Activated CD8-positive, alpha-beta T cell treated with anti-CD3 and anti-CD28 coated beads, Interleukin-2, amount 10 ng/mL, durations not matched to agents 7 days and 5 days (primary cell): ENCODE measurements at places on chromosomes 5 and 9. TPM values are rescaled to one million over a fixed set of nuclear protein-coding genes. Genes with fewer than 3 reads are reported as not detected.

Gene PCDHA1
- total RNA-seq = not detected

DNA sequence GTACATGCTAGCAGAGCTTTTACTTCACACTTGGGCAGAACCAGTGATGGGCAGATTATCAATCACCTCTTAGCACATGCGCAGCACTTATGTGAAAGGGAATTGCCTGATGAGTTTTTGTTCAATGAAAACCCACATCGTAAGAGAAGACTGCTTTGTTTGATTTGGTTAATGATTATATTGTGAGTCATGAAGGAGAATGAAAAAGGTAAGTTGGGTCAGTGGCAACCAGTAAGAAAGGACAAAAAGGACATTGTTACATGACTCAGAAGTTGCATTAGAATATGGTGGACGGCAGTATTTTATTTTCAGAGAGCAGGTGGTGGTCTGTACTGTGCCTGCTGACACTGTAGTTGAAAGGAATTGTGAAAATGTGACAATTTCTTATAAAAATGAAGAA lies 127.4 kb downstream of the AOPEP start:
- no peak overlapping the region for H3K27ac ChIP-seq
- DNase-seq = no peak
- peaks cover 2% of the 10 kb centered on the region for H3K27me3 ChIP-seq
- no peaks in the 10 kb centered on the region for H3K4me1 ChIP-seq
- peaks cover 3% of the 10 kb centered on the region for H3K36me3 ChIP-seq

- no peaks in the 10 kb centered on the region for H3K27me3 ChIP-seq
- peaks cover 7% of the 10 kb centered on the region for H3K36me3 ChIP-seq
- H3K4me1 ChIP-seq = peaks cover 90% of the 10 kb centered on the region
- H3K4me3 ChIP-seq = peak overlapping the region; percentile 15
- DNase-seq = peak; percentile 65
- H3K27ac ChIP-seq = peak overlapping the region; percentile 60
Measured at GRCh38 chr5:40386289-40386688, 293.4 kb upstream of the PTGER4 start.

DNA sequence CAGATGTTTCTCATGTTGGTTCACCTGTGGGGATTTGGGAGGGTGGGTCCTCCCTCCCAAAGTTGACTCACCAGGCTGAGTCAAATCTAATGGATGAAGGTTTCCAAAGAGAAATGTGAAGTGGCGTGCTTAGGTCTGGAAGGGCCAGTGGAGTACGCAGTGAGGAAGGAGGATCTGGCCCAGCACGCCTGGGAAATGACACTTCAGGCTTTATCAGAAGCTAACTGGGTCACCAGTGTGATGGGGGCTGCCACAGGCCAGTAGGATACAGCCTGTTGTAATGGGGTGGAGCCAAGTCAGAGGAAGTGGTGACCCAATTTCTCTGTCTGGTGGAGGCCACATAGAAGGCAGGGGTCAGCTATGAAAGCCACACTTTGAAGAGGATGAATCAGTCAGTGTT lies 18.0 kb downstream of the POLR1E start:
- peak overlapping the region; percentile 79 for H3K27ac ChIP-seq
- peaks cover 16% of the 10 kb centered on the region for H3K4me1 ChIP-seq
- peak overlapping the region; percentile 1 for H3K4me3 ChIP-seq
- no peaks in the 10 kb centered on the region for H3K27me3 ChIP-seq
- H3K36me3 ChIP-seq = peaks cover 54% of the 10 kb centered on the region
- peak; percentile 48 for DNase-seq

GRCh38 chr5:142387024-142387682 lies 62.3 kb upstream of the SPRY4 start:
- peaks cover 14% of the 10 kb centered on the region for H3K27me3 ChIP-seq
- H3K27ac ChIP-seq = no peak overlapping the region

DNA sequence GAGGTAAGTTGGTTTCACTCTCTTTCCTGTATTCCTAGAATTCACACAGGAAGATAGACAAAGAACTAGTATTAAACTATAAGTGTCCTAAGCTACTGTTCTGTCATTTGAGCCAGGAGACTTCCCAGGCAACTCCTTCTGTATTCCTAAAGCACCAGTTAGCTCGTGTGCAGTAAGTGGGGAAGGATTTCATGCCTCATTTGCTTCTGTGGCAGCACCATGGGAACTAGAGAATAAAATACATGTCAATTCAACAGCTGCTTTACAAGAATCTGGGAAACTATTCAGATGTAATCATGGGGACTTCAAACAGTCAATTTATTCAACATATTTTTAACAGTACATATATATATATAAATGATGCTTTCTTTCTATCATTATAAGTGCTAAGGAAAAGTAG lies 762.3 kb downstream of the PRELID2 start:
- no peak for DNase-seq
- no peaks in the 10 kb centered on the region for H3K36me3 ChIP-seq
- H3K4me3 ChIP-seq = no peak overlapping the region
- no peaks in the 10 kb centered on the region for H3K27me3 ChIP-seq
- no peak overlapping the region for H3K27ac ChIP-seq

DNA sequence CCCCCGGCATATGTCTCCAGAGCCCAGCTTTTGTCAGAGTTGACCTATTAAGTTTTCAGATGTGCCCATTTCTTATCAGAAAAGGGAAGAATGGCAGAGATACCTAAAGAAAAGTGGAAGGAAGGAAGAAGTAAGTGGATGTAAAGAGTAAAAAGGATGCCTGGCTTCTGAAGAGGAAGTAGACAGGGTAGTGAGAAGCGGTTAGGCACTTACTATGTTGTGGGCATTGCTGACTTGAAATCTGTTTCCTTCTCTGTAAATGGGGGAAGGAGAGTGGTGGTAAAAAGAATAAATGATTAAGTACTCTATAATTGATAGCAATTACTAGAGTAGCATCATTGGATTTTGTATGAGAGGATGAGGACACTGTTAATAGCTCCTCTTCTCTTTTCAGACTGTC lies 9.9 kb downstream of the ANP32B start:
- H3K36me3 ChIP-seq = peaks cover 53% of the 10 kb centered on the region
- H3K27me3 ChIP-seq = no peaks in the 10 kb centered on the region
- H3K4me3 ChIP-seq = peak overlapping the region; percentile 55
- H3K27ac ChIP-seq = peak overlapping the region; percentile 86

- no peak overlapping the region for H3K4me3 ChIP-seq
- no peaks in the 10 kb centered on the region for H3K36me3 ChIP-seq
- no peaks in the 10 kb centered on the region for H3K4me1 ChIP-seq
- no peak overlapping the region for H3K27ac ChIP-seq
- H3K27me3 ChIP-seq = no peaks in the 10 kb centered on the region
- DNase-seq = no peak
Measured at GRCh38 chr5:63125862-63126261, 547.2 kb downstream of the LRRC70 start.

Gene OR1L4
- not detected for total RNA-seq

GRCh38 chr5:171914726-171915338 lies 91.6 kb downstream of the FBXW11 start:
- no peak overlapping the region for H3K4me3 ChIP-seq
- peaks cover 23% of the 10 kb centered on the region for H3K4me1 ChIP-seq
- DNase-seq = no peak
- no peak overlapping the region for H3K27ac ChIP-seq
- H3K27me3 ChIP-seq = no peaks in the 10 kb centered on the region

DNA sequence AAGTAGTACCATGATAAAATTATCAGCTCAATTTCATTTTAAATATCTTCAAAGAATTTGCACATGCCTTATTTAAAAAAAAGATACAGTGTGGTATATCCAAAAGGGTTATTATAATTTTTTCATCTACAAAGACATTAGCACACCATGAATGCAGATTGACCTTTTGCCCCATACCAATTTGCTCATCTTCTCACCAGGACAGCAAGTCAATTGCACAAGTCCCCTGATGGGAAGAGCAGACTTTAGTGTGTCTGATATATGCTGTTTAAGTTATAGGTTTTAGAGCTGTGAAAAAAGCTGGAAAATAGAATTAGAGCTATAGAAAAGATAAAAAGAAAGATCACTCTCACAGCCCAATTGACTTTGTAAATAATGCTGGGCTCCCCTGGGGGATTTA lies 325.8 kb upstream of the CDH6 start:
- no peak for DNase-seq
- H3K27ac ChIP-seq = no peak overlapping the region
- H3K27me3 ChIP-seq = no peaks in the 10 kb centered on the region
- no peaks in the 10 kb centered on the region for H3K36me3 ChIP-seq
- H3K4me3 ChIP-seq = no peak overlapping the region
- no peaks in the 10 kb centered on the region for H3K4me1 ChIP-seq
